ENCODE measurements at places on chromosomes 16 and 17. TPM values are rescaled to one million over a fixed set of nuclear protein-coding genes. Genes with fewer than 3 reads are reported as not detected.

DNA sequence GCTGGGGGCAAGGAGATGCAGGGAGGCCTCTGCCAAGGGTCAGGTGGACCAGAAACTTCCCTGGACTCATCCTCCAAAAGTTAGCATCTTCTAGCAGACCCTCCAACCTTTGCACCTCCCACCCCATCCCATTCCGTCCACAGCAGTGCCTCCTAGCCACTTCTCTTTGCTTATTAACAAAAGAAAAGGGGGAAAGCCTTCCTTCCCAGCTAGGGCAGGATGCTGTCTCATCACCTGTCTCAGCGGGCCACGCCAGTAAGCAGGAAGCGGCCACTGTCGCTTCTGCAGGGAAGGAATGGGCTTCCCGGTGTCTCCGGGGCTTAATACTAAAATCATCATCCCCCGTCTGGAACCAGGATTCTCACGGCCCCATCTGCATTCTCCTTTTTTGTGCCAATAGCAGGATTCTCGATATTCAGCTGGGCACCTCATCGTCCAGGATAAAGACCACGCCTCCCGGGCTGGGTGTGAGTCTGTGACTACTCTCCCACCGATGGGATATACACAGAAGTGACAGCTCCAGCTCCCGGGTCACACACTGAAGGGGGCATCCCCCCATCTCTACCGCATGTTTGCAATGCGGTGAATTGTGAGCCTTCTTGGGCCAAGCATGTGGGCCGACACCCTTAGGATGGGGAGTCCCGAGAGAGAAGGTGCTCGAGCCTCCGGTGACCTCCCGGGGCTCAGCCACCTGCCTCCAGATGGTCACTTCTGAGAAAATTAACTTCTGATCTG lies 15.5 kb upstream of the RBFOX3 start:
- peaks cover 3% of the 10 kb centered on the region for H3K27me3 ChIP-seq
- no peaks in the 10 kb centered on the region for H3K4me1 ChIP-seq
- H3K36me3 ChIP-seq, result no peaks in the 10 kb centered on the region
- no peak overlapping the region for H3K27ac ChIP-seq
- no peak overlapping the region for H3K4me3 ChIP-seq

- no peak for DNase-seq
- H3K4me1 ChIP-seq, result peaks cover 2% of the 10 kb centered on the region
- peaks cover 7% of the 10 kb centered on the region for H3K36me3 ChIP-seq
- no peak overlapping the region for H3K4me3 ChIP-seq
- no peak overlapping the region for H3K27ac ChIP-seq
Measured at GRCh38 chr17:82148997-82149396, 51.0 kb upstream of the FASN start.

DNA sequence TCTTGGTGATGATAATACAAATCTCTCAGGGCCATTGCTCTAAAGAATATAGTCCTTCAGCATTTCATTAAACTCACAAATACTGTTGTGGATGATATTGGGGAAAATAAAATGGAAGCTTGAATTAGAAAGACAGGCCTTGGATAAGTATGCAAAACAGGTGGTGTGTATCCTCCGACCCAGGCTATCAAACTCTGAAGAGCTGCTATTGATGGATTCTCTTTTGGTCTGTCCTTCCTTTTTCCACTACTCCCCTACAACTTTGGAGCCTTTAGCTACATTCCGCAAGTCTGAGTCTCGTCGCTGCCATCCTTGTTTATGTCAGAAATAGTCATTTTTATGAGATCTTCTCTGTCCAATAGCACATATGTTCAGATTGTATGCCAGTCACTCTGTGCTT lies 351.6 kb downstream of the KCNJ2 start:
- no peaks in the 10 kb centered on the region for H3K36me3 ChIP-seq
- no peak overlapping the region for H3K4me3 ChIP-seq
- no peak overlapping the region for H3K27ac ChIP-seq
- no peaks in the 10 kb centered on the region for H3K4me1 ChIP-seq
- no peak for DNase-seq

DNA sequence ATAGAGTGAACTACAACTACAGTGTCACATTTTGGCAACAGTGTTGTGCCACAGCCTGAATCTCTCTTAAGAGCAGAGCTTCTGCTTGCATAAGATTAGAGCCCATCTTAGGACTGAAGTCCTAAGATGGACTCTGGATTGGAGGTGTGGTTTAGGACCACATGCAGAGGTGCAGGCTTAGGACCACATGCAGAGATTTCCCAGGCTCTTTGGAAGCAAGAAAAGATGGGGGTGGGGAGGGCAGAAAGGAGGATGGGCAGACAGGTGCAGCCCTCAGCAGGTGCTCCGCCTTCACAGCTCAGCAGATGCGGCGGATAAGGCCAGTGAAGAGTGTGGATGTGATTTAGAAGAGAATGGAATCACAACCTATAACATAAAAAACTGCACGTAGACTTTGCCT lies 128.7 kb downstream of the TANGO6 start:
- H3K36me3 ChIP-seq, result peaks cover 4% of the 10 kb centered on the region
- H3K4me1 ChIP-seq, result peaks cover 4% of the 10 kb centered on the region
- H3K27me3 ChIP-seq, result no peaks in the 10 kb centered on the region
- H3K27ac ChIP-seq, result no peak overlapping the region
- no peak for DNase-seq
- no peak overlapping the region for H3K4me3 ChIP-seq

DNA sequence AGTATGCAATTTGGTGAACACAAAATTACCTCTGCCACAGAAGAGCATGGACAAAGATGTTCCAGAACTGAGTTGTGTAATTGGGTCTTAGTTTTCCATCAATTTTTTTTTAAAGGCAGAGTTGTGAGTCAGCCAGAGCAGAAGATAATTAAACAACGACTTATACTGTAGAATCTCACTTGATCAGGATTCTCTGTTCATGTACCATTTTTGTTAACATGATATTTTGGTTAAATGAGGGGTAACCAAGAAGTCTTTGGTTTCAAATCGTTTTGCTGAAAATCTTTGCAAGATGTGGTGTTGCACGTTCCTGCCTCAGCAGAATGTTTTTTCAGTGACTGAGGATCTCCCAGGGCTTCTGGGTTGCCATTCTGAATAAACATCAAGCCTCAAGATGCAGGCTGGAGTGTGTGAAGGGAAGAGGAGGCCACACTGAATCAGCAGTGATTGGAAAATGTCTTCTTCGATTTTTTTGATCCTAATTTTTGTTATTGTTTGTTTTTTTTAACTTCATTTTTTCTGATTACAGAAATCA lies 232.6 kb upstream of the IRX3 start:
- no peak overlapping the region for H3K4me3 ChIP-seq
- H3K27me3 ChIP-seq, result no peaks in the 10 kb centered on the region
- no peaks in the 10 kb centered on the region for H3K4me1 ChIP-seq
- DNase-seq, result no peak
- H3K27ac ChIP-seq, result no peak overlapping the region

- H3K27me3 ChIP-seq, result no peaks in the 10 kb centered on the region
- peaks cover 5% of the 10 kb centered on the region for H3K36me3 ChIP-seq
- H3K27ac ChIP-seq, result no peak overlapping the region
- DNase-seq, result no peak
Measured at GRCh38 chr16:67959536-67960329, 8.7 kb downstream of the SLC12A4 start.

ASB16 gene
- not detected for total RNA-seq

C17orf100 gene
- 1.1 TPM for total RNA-seq

KRTAP4-4 gene
- total RNA-seq, result not detected

ENPP7 gene
- total RNA-seq, result 0.23 TPM

HOXB5 gene
- total RNA-seq, result 0.16 TPM
